NCI-H748 treated with DMSO at 0.1 percent for 48 hours (cell line): ENCODE measurements at places on chromosomes 3 and 15.

DNA sequence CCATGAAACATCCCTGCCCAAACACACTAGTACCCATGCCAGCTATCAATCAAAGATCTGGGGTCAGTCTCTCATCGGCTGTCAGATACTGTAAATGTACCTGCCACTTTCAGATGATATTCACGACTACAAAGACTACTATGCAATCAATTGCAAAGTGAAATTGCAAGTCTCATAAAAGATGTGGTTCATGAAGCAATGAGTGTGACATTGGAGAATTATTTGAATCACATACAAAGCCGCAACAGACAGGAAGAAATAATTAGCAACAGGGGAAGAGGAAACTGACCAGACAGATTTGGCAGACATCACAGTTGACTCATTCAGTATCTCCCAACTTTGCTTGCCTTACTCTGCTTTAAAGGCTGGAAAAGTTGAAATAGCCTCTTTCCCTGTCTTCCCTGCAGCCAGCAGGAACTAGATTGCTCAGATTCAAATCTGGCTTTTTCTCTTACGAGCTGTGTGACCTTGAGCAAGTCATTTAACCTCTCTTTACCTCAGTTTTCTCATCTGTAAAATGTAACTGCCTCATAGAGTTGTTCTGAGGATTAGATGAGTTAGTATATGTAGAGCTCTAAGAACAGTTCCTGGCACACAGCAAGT is 95.7 kb upstream of the C3orf80 start:
- no peak for DNase-seq

DNA sequence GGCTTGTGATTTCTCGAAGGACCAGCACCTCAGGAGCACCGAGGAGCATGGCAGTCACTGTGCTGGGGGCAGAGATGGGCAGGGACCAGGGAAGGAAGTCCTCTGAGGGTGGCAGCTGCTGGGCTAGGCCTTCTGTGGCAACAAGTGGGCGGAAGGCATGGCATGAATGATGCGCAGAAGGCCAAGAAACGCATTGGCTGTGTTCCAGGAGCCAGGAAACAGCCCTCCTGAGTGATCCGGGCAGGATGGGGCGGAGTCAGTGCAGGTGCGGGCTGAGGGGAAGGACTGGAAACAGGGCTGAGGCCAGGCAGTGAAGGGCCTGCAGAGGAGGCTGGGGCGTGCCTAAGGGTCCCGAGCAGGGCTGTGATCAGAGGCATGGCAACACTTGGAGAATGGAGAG is 23.6 kb downstream of the MRPS11 start:
- DNase-seq = no peak

- peak; percentile 6 for DNase-seq
These were observed 885.4 kb downstream of the PDCD6IP start for GRCh38 chr3:34683851-34684250.

DNA sequence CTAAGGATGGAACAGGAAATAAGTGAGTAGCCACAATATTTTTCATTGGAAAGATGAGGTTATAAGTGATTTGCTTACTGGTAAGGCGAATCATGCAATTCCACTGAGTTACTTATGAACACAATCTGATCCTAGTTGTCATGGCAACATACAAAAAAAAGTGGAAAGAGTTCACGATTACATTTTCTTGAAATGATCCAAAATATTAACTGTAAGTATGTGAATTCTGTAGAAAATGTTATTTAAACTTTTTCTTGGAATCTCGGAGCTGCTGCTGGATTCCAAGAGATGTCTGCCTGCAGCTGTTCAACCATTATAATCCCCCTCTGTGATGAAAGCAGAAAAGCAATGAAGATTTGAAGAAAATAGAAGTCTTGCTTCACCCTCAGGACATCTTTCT is 120.5 kb downstream of the KBTBD8 start:
- DNase-seq = no peak

DNA sequence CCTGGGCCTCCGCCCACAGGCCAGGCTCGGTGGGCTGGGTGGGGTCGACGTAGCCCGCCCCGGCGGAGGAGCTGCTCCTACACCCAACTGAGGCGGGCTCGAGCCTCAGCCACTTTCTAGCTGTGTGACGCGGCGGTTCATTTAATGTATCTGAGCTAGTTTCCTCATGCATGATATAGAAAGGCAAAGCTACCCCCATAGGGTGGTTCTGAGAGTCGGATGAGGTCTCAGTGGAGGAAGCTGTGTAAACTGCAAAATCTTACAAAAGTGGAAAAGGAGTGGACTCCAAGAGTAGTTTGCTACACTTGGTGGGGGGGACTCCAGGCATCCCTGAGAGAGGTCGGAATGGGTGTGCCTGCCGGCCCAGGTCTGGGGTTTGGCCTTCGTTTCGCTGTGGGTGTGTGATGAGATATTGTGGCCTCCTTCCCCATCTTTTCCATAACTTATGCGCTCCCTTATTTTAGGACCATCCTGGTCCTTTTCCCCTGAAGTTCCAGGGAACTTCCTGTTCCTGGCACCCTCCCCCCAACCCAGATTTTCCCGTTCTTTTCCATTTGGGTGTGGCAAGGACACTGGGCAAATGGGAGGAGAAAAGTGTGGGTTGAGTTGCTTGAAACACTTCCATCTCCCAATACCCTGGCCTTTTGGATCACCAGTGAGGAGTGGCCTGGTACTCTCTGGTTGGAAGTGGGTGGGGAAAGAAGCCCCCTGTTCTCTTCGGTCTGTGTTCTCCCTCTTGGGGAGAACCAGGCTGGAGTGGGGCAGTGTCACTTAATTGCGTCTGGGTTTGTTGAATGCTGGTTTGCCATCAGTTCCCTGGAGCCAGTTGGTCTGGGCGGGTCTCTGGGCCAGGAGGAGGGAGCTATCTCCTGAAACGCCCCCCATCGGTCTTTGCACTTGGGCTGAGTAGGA is 1.1 kb downstream of the PDIA5 start:
- DNase-seq = no peak

GRCh38 chr3:45120359-45121158 is 25.6 kb downstream of the CDCP1 start:
- no peak for DNase-seq

DNA sequence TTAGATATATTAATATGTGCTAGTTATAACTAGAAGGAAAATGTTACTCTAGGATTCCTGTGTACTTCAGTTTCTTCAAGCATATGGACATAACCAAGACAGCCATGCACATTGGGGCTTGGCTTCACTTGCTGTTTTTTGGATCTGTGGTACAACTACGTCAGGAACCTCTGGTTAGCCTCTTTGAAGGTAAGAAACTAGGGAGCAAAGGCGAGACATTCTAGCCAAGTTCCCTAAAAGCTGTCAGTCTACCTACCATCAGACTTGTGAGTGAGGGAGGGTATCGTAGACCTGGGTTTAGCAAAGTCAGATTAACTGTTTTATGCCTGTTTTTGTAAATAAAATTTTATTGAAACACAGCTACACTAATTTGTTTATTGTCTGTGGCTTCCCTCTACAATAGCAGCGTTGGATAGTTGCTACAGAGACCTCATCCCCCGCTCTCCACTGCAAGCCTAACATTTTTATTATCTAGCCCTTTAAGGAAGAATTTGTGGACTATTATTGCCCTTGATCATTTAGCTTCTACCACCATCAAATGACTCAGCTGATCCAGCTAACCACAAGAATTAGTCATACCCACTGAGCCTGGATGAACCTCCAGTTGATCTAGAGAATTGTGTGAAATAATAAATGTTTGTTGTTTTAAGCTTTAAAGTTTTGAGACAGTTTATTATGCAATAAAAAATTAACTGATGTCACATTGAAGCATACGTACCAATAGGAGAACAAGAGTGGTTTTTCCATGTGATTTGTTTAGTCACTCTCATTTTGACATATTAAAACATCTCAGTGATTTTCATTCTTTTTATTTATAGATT is 58.1 kb downstream of the RSRC1 start:
- DNase-seq = no peak

DNA sequence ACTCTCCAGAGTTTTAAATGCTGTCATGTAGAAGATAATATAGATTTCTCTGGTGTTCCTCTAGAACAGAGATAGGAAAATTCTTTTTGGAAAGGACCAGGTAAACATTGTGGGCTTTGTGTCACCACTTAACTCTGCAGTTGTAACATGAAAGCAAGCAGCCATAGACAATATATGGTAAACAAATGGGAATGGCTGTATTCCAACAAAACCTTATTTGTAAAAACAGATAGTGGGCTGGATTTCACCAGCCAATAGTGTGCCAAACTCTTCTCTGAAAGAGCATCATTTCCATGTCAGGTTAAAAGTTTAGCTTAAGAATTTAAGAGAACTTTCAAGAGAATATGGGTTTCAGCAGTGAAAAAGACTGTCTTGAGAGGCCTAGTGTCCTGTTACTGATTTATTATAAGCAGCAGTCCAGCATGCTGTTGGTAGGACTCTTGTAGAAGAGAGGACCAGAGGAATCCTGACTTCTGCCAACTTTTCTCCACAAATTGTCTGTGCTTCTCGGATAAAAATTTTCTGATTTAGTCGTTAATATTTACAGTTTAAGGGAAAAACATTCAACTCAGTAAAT is 107.7 kb downstream of the TCF12 start:
- no peak for DNase-seq

GRCh38 chr3:190322604-190323245 is 479 bp upstream of the CLDN1 start:
- DNase-seq = no peak

DNA sequence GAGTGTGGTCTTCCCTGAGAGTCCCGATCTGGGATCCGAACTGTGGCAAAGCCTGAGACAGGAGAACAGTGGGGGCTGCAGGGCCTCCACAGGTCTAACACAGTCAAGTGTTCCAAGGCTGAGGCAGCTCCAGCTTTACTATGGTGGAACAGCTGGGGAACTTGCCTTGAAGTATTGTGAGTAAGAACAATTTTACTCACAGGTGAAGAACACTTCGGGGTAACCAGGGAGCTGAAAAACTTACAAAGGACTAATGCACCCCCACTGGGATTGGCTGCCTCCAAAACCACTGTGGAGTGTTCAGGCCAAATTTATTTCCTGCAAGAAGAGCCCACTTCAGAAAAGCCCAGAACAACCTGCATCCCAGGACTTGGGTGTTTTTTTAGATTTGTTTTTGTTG is 25.4 kb downstream of the ZIC4 start:
- DNase-seq = no peak

- DNase-seq = no peak
These were observed 48.3 kb downstream of the NPTN start for GRCh38 chr15:73584699-73585420.

GRCh38 chr3:183490653-183491052 is 62.2 kb upstream of the MCF2L2 start:
- DNase-seq = no peak

- DNase-seq = no peak
These were observed 50.1 kb downstream of the NUP210 start for GRCh38 chr3:13370055-13370454.

GRCh38 chr3:156693166-156693565 is 18.8 kb downstream of the TIPARP start:
- no peak for DNase-seq

- DNase-seq = no peak
These were observed 32.2 kb downstream of the SLC6A6 start for GRCh38 chr3:14434498-14435151.

- DNase-seq = no peak
These were observed 263.4 kb upstream of the TLE3 start for GRCh38 chr15:70361106-70361505.

DNA sequence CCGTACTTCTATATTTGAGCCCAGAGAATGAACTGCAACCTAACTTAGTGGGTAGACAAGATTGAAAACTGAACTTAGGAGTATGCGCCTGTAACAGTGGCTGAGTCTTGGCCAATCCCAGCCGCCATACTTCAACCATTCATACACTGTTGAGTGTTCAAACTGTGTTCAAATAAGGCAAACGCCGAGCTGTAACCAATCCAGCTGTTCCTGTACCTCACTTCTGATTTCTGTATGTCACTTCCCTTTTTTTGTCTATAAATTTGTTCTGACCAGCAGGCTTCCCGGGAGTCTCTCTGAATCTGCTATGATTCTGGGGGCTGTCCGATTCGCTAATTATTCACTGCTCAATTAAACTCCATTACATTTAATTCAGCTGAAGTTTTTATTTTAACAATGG is 58.6 kb upstream of the TPM1 start:
- DNase-seq = no peak

GRCh38 chr15:87213626-87214025 is 1042.9 kb downstream of the NTRK3 start:
- no peak for DNase-seq

- no peak for DNase-seq
These were observed 72.2 kb downstream of the KLHL25 start for GRCh38 chr15:85722374-85723152.
